ENCODE measurements at places on chromosomes 6 and 20.

GRCh38 chr20:40763646-40764295, 74.7 kb upstream of the MAFB start:
- DNase-seq = no peak

DNA sequence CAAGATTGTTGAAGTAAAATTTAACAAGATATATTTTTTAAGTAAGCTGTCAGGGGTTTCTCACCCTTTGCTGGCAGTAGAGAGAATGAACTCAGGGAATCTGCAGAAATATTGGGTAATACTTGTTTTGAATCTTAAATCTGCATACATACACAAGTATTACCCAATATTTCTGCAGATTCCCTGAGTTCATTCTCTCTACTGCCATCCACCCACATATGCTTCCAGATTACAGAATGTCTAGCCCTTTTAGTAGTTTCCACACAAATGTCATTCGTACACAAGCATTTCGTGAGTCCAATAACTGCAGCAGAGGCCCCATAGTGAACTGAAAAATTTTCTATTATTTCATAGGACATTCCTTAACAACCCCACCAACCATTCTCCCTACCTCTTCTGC, 69.6 kb upstream of the TNFRSF21 start:
- no peak for DNase-seq

GRCh38 chr6:43089874-43090558, 13.9 kb downstream of the PTK7 start:
- no peak for DNase-seq

DNA sequence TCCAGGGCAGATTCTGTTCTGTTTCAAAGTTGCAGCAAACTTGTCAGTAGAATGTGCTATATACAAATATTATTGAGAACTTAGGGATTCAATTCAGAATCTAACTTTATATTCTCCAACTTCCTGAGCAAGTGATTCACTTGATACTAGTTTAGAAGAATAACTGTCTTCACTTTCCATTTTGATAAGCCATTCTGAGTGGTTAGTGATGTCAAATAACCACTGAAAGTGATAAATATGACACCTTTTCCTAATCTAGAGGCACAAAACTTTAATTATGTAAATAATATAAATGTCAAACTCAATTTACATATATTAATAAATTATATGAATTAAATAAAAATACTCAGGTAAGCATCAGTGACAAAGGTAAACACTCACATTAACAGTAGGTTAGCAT, 20.5 kb upstream of the SIM1 start:
- DNase-seq = no peak

- no peak for DNase-seq
Measured at GRCh38 chr20:33176101-33176500, 8.1 kb downstream of the BPIFA2 start.

DNA sequence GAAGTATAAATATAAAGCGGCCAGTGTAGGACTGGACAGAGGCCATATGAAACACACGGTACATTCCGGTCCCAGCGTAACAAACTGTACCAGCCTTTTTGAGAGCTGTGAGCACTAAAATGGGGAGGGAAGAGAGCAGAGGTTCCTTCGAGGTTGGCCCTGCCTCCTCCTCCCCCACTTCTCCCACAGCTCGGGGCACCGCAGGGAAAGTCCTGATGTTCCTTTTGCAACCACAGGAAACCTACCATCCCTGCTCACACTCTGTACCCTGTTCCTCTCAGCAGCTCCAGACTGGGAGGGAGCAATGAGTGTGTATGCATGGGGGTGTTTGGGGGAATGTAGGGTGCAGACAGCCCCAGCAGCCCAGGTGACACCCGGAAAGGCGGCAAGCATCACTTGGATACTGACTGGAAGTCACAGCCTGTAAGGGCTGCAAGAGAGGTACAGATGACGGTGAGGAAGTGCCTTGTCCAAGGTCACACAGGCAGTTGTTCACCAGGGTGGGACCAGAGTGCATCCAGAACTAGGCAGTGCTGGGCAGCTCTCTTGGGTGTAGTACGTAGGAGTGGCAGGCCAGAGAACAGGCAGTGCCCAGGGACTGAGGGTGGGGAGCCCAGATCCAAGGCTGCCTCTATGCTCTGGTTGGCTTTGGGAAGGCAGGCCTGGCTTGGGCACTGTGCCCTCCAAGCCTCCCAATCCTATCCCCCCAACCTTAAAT, 11.0 kb upstream of the ARMC12 start:
- DNase-seq = no peak

GRCh38 chr20:19909725-19910124, 107.4 kb upstream of the NAA20 start:
- no peak for DNase-seq

DNA sequence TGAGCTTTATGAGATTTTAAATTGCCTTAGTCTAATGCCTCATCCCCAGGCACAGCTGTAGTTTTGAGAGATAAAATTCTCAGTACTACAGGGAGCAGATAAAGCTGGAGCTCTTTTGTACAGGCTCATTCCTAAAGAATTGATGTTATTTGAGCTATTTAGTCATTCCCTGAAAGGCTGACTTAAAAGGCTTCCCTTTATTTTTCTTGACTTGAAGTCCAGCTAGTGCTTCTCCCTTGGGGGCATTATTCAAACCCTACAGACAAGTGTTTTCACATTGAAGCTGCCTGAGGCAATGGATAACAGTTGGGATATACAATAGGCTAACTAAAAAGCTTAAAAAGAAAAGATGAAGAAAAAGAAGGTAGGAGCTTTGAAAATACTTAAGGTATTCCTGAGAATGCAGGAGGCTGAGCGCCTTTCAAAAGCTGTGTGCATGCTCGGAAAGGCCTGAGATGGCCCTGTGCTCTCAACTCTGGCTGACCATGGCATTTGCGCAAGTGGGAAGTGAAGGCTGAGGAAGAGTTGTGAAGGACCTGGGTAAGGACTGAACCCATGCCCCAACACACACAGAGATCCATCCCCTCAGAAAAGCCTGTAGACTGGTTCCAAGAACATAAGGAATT, 315.1 kb downstream of the SMOC2 start:
- no peak for DNase-seq

- DNase-seq = no peak
Measured at GRCh38 chr6:137676888-137677287, 182.7 kb upstream of the OLIG3 start.

DNA sequence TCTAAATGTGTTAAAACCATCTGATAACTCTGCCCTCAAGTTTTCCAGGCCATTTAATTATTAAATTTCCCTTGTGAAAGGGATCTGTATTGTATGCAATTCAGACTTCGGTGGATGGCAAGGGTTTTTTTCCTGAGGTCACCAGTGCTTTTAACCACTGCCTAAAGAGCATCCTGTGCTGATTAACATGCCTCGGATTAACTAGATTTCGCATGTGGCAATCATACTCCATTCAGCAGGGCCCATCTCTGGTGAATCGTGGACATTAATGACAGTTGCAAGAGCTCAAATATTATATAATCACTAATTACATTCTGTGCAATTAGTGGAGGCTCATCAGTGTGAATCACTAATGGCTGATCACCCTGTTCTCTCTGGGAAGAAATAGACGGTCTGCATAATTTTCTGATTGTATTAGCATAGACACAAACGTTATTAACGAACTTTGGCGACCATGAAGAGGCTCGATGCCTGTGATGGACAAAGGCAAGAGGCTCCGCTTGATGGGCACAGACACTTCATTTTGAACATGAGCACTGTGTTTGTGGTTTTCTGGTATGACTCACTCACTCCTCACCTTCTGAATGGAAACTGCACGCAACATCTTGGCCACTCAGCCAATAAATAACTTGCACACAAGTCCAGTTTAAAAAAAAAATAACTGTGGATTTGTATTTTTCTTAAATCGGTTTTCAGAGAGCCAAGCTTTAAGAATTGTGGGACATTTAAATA, 31.4 kb downstream of the LINC00237 start:
- DNase-seq = no peak

GRCh38 chr6:122078481-122078880, 321.0 kb upstream of the HSF2 start:
- DNase-seq = no peak

GRCh38 chr6:14016935-14017625, 92.3 kb downstream of the RNF182 start:
- no peak for DNase-seq

DNA sequence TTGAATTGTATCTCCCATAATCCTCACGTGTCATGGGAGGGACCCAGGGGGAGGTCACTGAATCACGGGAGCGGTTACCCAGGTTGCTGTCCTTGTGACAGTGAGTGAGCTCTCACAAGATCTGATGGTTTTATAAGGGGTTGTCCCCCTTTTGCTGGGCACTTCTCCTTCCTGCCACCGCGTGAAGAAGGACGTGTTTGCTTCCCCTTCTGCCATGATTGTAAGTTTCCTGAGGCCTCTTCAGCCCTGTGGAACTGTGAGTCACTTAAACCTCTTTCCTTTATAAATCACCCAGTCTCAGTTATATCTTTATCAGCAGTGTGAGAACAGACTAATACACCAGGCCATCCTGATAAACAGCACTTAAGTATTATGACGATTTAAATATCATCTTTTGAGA, 9.0 kb upstream of the MRGBP start:
- no peak for DNase-seq

DNA sequence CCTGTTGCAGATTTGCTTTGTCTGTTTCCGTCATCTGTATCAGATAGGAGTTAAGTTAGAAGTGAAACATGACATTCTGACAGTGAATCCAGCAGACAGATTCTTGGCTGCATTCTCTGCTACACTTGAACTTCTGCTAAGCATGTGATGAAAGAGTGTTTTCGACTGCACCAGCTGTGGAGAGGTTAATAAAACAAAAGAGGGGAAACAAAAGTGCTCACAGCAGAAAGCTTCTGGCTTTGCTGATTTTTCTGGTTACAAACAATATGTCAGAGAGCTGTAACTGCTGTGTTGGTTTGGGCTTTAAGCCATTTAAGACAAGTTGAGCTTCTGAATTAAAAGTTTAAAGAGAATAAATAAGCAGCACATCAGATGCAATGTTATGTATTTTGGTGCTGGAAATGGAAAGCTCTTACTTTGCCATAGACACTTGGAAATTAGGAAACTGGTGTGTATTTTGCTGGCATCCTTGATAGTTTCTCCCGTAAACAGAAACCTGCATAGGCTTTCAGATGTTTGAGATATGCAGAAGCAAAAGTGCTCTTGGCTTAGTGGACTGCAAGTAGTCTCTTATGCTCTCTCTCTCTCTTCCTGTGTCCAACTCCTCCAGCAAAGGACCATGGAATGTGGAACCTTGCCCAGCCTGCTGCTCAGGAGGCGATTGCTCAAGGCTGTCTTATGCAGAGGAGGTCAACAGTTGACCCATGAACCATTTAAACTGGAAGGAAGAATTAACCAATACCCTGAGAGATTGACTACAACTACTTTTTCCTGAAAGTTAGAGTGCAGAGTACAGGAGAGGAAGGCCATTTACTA, 104.9 kb downstream of the RPS12 start:
- DNase-seq = no peak

GRCh38 chr20:57584768-57585461, 24.0 kb downstream of the PCK1 start:
- DNase-seq = no peak

DNA sequence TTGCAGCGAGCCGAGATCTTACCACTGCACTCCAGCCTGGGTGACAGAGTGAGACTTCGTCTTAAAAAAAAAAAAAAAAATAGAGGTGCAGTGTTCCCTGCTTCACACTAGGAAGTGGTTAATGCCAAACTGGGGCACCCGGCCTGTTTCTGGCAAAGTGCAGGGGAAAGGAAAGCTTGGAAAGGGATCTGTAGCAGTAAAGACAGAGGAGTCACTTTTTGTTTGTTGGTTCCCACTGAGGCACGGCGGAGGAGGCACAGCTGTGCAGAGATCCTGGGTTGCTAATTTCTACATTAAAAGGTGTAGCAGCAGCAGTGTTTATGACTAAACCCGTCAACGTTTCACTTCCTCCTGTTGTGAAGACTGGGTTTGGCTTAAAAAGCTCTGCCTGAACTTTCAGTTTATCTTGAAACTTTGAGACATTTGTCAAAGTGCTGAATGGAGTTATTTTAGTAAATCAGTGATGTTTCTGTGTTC, 125.6 kb downstream of the CARMIL1 start:
- DNase-seq = no peak

- no peak for DNase-seq
Measured at GRCh38 chr6:119361209-119361608, 11.6 kb upstream of the MAN1A1 start.

GRCh38 chr20:49482621-49483017, at the start of gene KCNB1:
Gene KCNB1 (minus strand): TSS chr20:49482668. CDS start chr20:49482480, 188 bp downstream.
- DNase-seq = peak; percentile 49

GRCh38 chr6:91822581-91822980, 1235.7 kb upstream of the MAP3K7 start:
- no peak for DNase-seq

- no peak for DNase-seq
Measured at GRCh38 chr20:59988141-59988540, 29.9 kb downstream of the CDH26 start.

DNA sequence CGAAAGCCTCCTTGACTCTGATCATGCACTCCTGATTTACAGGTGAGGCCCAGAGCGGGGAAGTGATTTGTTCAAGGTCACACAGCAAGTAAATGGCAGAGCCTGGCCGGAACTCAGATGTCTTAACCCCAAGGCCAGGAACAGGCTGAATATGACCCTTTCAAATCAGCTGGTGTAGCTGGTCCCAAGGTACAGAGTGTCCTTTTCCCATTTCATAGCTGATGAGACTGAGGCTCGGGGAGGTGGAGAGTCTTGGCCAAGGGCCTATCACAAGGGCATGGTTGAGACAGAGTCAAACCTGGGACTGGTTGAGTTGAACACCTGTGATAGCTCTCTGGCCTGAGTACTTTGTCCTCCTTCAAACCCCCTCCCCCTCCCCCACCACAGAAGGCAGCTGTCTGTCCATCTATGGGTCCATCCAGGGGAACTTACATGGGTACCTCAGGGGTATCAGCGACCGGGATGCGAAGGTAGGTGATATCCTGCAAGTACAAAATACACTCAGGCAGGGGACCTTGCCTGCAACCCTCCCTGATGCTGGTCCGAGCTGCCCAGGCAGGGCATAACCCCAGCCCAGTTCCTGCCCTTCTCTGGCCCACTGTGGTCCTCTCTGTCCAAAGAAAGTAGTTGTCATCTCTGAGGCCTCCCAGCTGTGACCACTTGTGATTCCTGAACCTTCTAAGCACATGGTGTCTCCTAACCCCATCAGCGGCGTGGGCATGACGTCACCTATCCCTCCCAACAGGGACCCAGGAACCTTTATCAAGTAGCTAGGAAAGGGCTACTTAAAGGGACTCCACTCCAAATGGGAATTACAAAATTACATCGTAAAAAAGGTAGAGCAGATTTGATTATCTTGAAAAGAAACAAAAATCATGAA, 5.6 kb downstream of the DUSP15 start:
- DNase-seq = no peak

DNA sequence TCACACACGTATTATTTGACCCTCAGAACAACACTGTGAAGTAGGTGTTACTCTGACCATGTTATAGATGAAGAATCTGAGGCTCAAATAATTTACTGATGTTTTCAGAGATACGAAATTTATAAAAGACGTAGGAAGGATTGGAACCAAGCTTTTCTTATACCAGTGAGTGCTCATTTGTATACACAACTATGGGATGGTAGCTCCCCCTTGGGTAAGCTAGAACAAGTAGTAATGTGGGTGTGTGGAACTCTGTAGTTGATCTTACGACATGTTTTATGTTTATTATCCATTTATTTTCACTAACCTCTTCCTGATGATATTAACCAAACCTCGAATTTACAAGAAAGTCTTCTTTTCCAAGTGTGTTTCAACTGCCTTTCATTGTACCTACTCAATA, 248.5 kb downstream of the NKAIN2 start:
- DNase-seq = no peak

- no peak for DNase-seq
Measured at GRCh38 chr6:168877821-168878282, 375.8 kb downstream of the THBS2 start.

GRCh38 chr6:19752746-19753145, 84.4 kb upstream of the ID4 start:
- DNase-seq = no peak

GRCh38 chr6:166691746-166692145, 64.7 kb upstream of the RPS6KA2 start:
- DNase-seq = no peak

Data from omental fat pad (tissue), 4 donors.